ENCODE measurements at places on chromosomes 2 and 18.

GRCh38 chr18:13281406-13281805 is 62.8 kb downstream of the LDLRAD4 start:
- no peak for DNase-seq

DNA sequence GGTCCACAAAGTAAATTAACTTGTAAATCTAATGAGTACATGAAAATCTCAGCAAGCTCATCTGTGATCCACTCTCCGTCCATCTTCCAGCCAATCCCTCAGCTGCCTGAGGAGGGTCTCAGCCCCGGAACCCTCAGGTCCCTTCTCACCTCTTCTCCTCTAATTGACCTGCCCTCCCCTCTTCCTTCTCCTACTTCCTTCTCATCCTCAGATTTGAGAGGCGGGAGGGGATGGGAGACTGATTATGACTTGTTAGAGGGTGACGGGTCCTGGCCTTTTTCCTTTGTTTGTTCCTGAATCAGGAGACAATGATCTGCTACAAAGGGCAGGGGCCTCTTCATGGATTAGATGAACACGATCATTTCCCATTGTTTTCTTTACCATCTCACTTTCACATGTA is 80.1 kb downstream of the CYBRD1 start:
- DNase-seq = no peak

DNA sequence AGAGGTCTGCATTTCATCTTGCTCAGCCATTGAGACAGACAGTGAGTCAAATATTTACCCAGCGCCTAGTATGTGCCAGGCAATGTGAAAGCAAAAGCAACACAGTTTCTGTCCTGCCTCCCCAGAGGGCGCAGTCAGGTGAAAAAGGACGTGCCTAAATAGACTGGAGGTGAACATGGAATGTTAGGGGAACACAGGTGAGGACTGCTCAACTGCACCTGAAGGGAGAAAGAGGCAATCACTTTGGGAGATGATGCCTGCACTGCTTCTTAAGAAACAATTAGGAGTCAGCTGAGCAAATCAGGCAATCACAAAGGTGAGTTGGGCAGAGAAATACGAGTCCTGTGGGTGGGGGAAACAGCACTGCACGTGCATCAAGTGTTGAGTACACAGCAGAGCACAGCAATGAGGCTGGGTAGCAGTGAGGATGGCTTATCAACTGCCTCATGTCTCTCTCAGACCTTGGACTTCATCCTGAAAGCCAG is 218.3 kb upstream of the SMAD7 start:
- DNase-seq = no peak

- no peak for DNase-seq
These were observed 50.4 kb downstream of the PLEKHA3 start for GRCh38 chr2:178530625-178531142.

- peak; percentile 23 for DNase-seq
These were observed 134.7 kb upstream of the MGAT5 start for GRCh38 chr2:134119117-134119712.

GRCh38 chr2:116716444-116716843 is 1098.0 kb upstream of the DDX18 start:
- no peak for DNase-seq

DNA sequence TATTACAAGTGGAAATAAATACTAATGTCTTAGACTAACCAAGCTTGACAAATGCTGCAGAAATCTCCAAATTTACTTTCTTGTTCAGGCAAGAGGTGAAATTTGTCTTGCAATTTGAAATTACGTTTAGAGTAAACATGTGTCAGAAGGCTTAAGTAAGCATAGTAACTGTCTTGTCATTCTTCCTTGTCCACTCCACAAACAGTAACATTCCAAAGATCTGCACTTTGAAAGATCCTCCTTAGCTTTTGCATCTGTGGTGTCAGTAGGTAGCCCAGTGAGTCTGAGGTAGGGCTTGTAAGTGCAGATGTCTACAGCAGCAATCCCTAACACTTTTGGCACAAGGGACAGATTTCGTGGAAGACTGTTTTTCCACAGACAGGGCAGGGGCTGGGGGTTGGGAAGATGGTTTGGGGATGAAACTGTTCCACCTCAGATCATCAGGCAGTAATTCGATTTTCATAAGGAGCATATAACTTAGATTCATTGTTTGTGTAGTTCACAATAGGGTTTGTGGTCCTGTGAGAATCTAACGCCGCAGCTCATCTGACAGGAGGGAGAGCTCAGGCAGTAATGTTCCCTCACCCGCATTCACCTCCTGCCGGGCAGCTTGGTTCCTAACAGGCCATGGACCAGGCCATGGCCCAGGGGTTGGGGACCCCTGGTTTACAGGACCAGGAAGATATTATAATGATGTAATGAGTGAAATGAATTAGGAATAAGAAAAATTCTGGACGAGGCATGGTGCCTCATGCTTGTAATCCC is 18.6 kb downstream of the RASGRP3 start:
- DNase-seq = no peak

- peak; percentile 67 for DNase-seq
These were observed 50.9 kb upstream of the BIN1 start for GRCh38 chr2:127157651-127158485.

- no peak for DNase-seq
These were observed 60.4 kb downstream of the WDSUB1 start for GRCh38 chr2:159226059-159226461.

DNA sequence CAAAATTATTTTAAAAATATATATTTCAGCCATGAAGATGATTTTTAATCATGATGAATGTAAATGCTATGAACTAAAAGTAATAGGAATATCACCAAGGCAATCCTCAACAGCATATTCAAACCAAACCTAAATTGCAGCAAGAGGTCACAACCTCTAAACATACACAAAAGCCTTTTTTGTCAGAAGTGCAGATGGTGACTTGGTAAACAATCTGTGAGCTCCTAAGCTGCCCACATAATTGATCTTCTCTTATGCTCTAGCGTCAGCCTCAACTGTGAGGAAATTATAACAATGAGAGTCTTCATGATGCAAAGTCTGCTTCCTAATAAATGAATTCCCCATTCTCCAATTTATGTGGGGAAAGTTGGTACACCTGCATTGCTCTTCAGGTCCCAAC is 113.2 kb downstream of the TSN start:
- DNase-seq = no peak

GRCh38 chr18:35776473-35776872 is 194.9 kb downstream of the GALNT1 start:
- no peak for DNase-seq

- no peak for DNase-seq
These were observed 27.5 kb downstream of the COA5 start for GRCh38 chr2:98580656-98581284.

- DNase-seq = no peak
These were observed 160.5 kb downstream of the GALNT13 start for GRCh38 chr2:154032220-154032619.

- peak; percentile 80 for DNase-seq
These were observed at the start of gene PARD6G for GRCh38 chr18:80247393-80247841. Gene PARD6G (minus strand): TSS chr18:80247514. CDS start chr18:80247348, 166 bp downstream.

DNA sequence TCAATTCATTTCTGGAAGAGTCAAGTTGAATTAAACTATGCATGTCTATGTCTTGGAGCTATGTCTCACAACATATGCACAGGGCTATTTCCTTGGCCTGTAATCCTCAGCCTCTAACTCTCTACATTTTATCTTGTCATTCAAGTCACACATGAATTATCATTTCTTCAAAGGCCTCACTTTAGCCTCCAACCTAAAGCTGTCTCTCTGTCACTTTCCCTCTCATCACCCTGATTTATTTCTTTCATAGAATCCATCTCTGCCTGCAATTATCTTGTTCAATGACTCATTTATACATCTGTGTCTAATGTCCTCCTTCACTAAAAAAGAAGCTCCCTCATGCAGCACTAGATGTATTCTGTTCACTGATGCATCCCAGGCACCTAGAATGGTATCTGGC is 614.2 kb upstream of the REG3G start:
- no peak for DNase-seq

GRCh38 chr18:31645411-31645810 is 39.0 kb downstream of the B4GALT6 start:
- DNase-seq = no peak

GRCh38 chr2:72112401-72112800 is 35.3 kb downstream of the CYP26B1 start:
- DNase-seq = no peak

- no peak for DNase-seq
These were observed 207.2 kb upstream of the SETBP1 start for GRCh38 chr18:44473394-44474066.

DNA sequence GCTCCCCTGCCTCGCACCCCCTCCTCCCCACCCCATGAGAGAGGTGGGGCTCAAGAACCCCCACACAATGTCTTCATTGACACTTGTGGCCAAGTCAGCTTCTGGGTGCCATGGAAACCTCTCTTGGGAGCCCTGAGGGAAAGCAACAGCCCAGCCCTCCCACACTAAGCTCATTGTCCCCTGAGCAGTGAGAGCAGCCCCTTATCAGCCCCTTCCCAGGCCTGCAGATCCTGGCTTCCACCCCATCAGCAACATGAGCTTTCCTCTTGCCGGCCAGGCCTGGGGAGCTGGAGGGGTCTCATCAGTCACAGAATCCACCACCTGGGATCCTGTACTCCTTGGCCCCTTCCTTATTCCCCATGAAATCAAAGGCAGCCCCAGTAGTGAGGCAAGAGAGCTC is 107.8 kb upstream of the ST3GAL5 start:
- no peak for DNase-seq

DNA sequence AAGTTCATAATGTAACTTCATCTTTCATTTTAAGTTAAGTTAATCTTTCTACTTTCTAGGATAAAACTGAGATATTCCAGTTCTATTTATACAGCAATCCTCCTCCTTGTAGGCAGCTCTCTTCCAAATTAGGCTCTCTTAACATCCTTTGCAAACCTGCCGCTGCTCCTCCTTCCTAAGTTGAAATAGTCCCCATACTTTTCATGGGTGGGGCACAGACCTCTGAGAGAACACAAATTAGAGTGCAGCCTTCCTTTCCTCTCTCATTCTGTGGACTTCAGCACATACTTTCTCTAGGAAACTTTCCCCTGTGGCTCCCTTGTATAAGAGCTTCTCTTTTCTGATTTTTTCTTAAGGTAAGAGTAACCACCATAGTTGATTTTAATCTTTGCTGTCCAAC is 28.3 kb downstream of the TWSG1 start:
- no peak for DNase-seq

GRCh38 chr2:172248785-172249187 is 146.1 kb upstream of the DLX2 start:
- DNase-seq = no peak

- DNase-seq = peak; percentile 10
These were observed 1.3 kb downstream of the EML6 start for GRCh38 chr2:54724560-54725342.

DNA sequence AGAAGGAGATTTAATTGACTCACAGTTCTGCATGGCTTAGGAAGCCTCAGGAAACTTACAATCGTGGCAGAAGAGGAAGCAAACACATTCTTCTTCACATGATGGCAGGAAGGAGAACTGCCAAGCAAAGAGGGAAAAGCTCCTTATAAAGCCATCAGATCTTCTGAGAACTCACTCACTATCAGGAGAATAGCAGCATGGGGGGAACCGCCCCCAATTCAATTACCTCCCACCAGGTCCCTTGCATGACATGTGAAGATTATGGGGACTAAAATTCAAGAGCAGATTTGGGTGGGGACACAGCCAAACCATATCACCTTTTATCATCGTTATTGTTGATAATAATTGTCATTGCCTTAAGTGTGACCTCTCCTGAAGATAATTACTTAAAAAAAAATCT is 197.9 kb upstream of the SLC14A2 start:
- DNase-seq = no peak

- DNase-seq = no peak
These were observed 65.8 kb upstream of the ZNF804A start for GRCh38 chr2:184532551-184532950.

DNA sequence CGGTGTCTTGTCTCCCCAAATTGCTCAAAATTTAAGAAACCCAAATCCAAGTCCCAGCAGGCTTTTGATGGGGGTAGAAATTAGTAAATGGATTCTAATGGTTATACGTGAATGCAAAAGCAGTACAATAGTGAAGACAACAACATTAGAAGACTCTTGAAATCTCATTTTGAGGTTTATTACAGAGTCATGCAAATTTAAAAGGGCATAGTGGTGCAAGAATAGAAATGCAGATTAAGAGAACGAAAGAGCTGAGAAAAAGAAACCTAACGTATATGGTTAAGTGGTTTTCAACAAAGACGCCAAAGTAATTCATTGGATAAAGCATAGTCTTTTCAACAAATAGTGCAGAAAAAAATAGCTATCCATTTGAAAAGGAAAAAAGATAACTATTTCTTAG is 33.2 kb upstream of the CXXC1 start:
- DNase-seq = no peak

- DNase-seq = no peak
These were observed 796.6 kb downstream of the ERBB4 start for GRCh38 chr2:211741966-211742365.

DNA sequence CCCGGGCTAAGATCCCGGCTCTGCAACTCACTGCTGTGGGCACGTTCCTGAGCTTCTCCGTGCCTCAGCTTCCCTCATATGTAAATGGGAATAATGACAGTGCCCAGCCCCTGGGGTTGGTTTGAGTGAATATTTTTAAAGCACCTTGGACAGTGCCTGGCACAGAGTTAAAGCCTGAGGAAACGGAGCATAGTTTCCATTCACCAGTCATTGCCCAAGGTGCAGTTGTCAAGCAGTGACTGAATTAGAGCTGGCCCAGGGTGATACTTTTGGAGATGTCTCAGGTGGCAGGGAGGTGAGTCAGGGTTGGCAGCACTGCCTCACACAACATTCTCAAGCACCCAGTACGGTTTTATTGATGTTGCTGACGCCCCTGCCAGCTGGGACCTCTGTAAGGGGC is 12.2 kb downstream of the TMEM177 start:
- no peak for DNase-seq
